ENCODE measurements at places on chromosomes 16 and 17. TPM values are rescaled to one million over a fixed set of nuclear protein-coding genes. Genes with fewer than 3 reads are reported as not detected.

The SRRM2 gene
- total RNA-seq: 43.3 TPM

The CFAP119 gene
- 0.69 TPM for total RNA-seq

The TBC1D28 gene
- total RNA-seq: not detected

The CDH8 gene
- total RNA-seq: not detected

The CCNF gene
- 4.7 TPM for total RNA-seq

The ENO3 gene
- 2.2 TPM for total RNA-seq

The RHBDL3 gene
- 0.17 TPM for total RNA-seq

The KRT26 gene
- not detected for total RNA-seq

The FOXN1 gene
- not detected for total RNA-seq

The OR1A1 gene
- total RNA-seq: not detected

The ACSM2A gene
- not detected for total RNA-seq

The AANAT gene
- total RNA-seq: not detected

The MAF gene
- 29.0 TPM for total RNA-seq

The TMC5 gene
- not detected for total RNA-seq

The MRM1 gene
- 2.7 TPM for total RNA-seq

All from bronchial smooth muscle cell (primary cell).